ENCODE measurements at places on chromosomes 12 and 14.

DNA sequence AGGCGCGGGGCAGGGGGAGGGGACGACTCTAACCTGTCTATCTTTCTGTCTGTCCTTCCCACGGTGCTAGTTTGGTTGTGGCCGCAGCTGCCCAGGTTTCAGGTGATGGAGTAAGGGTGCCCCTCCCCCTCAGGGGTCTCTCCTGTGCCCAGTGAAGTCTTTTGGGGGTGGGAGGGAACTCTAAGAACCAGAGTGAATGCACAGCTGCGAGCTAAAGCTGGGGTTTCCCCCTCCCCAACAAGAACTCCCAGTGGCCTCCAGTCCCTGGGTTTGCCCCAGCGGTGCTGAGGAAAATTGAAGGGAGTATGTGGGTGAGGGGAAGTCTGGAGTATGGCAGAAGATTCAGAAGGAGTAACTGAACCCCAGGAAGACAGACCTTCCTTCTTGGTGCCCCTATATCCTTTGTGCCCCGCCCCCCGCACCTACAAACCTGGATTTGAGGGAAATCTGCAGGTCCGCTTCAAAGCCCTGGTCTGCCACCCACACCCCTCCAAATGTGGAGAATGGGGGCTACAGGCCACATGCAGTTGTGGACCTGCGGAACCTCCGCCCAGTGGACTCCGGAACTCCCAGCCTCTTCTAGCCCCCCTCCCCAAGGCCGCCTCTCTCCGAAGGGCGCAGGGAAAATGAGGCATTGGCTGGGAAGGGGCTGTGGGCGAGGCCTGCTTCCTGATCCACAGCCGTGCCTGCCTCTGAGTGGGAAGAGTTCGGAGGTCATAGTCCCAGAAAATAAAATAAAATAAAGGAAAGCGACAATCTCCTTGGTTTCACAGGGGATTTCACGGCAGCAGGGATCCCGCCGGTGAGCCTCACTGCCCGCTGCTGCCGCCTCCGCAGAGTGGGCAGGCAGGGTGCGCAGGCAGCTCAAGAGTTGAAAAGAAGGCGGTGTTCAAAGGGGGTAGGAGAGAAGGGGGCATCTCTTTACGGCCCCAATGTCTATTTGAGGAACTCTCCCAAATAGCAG lies 3.4 kb upstream of the HOXC9 start:
- DNase-seq: no peak

DNA sequence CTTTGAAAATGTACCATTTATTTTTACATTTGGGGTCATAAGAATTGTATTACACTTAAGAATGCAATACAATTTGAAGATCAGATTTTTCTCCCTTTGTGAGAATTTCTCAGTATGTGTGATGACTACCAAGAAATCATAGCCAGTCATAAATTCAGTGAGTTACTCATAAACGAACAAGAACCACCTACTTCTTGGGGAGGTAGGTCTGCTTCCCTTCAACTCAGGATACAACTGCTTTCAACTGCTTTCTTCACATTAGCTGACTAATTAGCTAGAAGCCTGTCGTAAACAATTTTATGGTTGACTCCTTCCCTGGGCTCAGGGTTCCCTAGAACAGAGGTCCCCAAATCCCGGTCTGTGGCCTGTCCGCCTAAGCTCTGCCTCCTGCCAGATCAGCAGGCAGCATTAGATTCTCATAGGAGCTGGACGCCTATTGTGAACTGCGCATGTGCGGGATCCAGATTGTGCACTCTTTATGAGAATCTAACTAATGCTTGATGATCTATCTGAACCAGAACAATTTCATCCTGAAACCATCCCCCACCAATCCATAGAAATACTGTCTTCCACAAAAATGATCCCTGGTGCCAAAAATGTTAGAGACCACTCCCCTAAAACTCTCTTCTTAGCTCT lies 3.7 kb downstream of the ANG start:
- DNase-seq: no peak

DNA sequence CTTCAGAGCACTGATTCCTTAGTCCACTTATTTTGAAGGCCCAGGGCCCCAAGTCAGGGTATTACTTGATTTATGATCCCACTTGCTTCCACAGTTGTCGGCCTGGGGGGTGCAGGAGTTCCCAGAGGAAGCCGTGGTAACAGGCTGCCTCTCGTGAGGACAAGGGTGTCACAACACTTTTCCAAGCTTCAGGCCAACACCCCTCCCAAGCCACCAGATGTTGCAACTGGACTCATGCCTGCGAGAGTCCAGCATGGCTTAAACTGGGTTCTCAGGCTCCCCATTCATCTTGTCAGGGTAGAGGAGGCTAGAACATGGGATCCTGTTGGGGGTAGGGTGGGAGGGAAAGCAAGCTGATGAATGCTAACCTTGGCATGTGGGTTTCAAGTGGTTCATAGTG lies 56.1 kb downstream of the BMP4 start:
- DNase-seq: no peak

- no peak for DNase-seq
These were observed 15.4 kb downstream of the DGLUCY start for GRCh38 chr14:91129261-91129660.

GRCh38 chr12:105644770-105645169 lies 314.3 kb downstream of the C12orf75 start:
- no peak for DNase-seq

- DNase-seq: no peak
These were observed 6.9 kb upstream of the IFI27 start for GRCh38 chr14:94103554-94104150.

- DNase-seq: peak; percentile 62
These were observed 140.5 kb downstream of the PRKCH start for GRCh38 chr14:61461808-61462275.

DNA sequence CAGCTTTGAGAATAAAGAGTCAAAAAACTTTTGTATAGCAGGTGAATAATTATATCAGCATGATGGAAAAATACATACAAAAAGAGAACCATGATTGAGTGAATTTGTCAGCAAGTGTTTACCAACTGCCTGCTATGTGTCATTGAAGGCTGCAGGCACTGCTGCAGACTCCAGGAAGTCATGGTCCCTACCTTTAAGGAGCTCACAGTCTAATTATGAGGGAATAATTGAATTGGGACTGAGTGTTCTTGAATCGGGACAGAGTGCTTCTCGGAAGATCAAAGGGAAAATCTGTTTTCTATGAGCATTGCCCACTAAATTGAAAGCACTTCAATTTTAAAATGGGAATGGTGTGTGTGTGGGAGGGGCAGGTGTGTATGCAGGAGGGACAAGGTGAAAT lies 9.5 kb downstream of the OR10AD1 start:
- DNase-seq: no peak

DNA sequence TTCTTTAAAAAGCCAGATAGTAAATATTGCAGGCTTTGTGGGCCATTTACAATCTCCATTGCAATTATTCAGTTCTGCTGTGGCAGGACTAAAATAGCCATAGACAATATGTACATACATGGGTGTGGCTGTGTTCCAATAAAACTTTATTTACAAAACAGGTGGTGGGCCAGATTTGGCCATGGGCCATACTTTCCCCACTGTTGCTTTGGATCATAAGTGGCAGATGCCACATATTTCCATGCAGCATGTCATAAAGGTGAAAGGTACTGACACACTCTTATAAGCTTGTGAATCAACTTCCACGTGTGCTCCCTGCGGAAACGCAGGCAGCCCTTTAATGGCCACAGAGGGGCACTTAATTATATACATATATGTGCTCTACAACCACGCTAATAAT lies 244.4 kb upstream of the FOXN3 start:
- DNase-seq: no peak

DNA sequence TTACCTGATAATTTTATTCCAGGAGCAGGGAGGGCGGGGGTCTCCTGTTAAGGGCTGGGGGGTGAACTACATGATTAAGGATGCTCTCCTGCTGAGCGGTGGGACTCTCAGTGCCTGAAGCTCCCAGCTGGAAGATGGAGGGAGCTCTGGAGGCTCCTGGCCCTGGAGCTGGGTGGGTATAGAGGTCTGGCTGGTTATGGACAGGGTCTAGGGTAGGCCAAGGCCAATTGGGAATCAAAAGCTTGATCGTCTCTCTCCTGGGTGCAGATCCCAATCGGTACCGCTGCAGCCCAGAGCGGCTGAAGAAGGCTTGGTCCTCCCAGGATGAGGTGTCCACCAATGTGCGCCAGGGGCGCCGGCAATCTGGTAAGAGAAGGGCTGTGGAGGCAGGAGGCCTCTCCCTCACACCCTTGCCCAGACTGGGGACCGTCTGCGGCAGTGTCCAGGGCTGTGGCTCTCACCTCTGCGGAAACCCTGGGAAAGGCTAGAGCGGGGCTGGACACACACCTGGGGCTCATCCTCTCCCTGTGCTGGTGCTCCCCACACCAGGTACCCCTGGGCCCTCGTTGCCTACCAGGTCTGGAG lies 28.4 kb downstream of the PLEKHG3 start:
- DNase-seq: no peak

GRCh38 chr12:88472775-88473174 lies 107.5 kb downstream of the KITLG start:
- no peak for DNase-seq

- DNase-seq: no peak
These were observed 148.2 kb downstream of the PLEKHA5 start for GRCh38 chr12:19277711-19278110.

- DNase-seq: no peak
These were observed 59.6 kb upstream of the INSM2 start for GRCh38 chr14:35474323-35474722.

GRCh38 chr14:50531595-50532501 lies 521 bp downstream of the MAP4K5 start:
- peak; percentile 52 for DNase-seq

- DNase-seq: no peak
These were observed 55.5 kb upstream of the SRRM4 start for GRCh38 chr12:118925826-118926225.

DNA sequence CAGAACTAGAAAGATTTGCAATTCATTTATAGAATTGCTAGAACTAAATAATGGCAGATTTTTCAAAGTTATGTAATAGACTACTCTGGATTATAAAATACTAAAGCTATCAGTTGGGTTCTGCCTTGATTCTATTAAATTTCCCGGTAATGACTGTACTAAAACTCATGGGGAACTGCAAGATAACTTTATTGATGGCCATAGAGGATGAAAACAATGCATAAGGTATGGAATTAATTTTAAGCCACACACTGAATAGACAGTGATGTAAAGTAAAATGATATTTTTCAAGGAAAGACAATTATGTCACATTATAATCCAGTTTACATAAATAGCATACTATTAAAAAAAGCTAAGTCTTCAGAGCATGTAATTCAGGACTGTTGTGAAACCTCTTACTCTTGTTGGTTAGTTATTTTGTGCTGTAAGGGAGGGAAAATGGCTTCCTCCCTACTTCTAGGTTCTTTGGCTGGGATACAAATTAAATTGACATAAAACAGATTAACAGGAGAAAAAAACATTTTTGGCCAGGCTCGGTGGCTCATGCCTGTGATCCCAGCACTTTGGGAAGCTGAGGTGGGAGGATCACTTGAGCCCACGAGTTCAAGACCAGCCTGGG lies 134.4 kb upstream of the AMIGO2 start:
- no peak for DNase-seq

DNA sequence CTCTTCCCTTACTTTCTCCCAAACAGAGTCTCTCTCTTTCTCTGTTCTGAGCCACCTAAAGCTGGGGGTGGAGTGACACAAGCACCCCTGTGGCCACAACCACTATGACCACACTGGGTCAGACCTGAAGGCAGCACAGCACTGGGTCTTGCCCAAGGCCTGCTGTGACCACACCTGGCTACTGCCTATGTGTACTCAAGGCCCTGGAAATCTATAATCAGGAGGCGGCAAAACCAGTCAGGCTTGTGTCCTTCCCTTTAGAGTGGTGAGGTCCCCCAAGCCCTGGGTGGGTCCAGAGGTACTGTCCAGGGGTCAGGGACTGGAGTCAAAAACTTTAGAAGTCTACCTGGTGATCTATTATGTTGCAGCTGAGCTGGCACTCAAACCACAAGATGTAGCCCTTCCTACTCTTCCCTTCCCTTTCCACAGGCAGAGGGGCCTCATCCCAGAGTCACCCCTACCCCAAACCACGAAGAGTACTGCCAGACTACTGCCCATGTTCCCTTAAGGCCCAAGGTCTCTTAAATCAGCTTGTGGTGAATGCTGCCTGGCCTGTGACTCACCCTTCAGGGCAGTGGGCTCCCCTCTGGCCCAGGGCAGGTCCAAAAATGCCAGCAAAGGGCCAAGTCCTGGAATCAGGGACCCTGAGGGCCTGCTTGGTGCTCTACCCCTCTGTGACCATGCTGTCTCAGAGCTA lies 179.8 kb upstream of the DYRK2 start:
- no peak for DNase-seq

DNA sequence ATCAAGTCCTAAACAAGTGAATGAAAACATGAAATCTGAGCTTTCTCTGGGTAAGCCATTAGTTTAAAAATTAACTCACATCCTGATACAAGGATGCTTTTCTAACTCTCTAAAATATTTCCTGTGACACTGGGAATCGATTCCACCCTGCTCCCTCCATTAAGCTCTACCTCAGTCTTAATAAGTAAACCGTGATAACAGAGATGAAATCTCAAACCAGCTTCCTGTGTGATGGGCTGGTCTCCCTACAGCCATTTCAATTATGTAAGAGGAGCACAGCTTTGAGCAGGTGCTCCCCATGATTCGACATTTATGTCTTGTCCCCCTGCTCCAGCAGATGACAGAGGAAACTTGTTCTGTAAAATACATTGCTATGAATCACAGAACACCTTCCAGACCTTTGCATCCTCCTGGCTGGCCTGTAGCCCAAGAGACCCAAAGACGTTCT lies 59.0 kb downstream of the GAS2L3 start:
- DNase-seq: no peak

- no peak for DNase-seq
These were observed 16.1 kb downstream of the ISCA2 start for GRCh38 chr14:74509587-74510222.

Data from activated CD8-positive, alpha-beta T cell treated with anti-CD3 and anti-CD28 coated beads, Interleukin-2, amount 10 ng/mL, durations not matched to agents 7 days and 5 days (primary cell).